ENCODE measurements at places on chromosomes 7 and 10.
A peak's percentile ranks its signal among the peaks of the same experiment; 100 is the strongest.

DNA sequence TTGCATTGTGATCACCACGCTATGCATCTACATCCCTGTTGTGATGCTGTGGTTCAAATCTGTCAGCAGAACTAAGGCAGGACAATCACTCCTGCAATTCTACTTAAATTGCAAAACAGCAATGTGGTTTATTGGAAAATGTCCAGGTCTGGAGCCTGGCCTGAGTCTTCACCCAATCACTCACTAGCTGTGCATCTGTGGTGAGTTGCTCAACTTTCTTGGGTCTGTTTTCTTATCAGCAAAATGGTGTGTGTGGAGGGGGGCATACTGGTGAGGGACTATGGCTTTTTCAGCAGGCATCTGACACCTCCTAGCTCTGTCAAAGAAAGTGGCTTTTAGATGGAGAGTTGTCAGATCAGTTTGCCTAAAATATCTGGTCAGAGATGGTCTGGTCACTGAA is 108.3 kb upstream of the FEZF1 start:
- DNase-seq: no peak

- no peak for DNase-seq
These were observed 24.4 kb downstream of the SLC26A4 start for GRCh38 chr7:107684947-107685463.

DNA sequence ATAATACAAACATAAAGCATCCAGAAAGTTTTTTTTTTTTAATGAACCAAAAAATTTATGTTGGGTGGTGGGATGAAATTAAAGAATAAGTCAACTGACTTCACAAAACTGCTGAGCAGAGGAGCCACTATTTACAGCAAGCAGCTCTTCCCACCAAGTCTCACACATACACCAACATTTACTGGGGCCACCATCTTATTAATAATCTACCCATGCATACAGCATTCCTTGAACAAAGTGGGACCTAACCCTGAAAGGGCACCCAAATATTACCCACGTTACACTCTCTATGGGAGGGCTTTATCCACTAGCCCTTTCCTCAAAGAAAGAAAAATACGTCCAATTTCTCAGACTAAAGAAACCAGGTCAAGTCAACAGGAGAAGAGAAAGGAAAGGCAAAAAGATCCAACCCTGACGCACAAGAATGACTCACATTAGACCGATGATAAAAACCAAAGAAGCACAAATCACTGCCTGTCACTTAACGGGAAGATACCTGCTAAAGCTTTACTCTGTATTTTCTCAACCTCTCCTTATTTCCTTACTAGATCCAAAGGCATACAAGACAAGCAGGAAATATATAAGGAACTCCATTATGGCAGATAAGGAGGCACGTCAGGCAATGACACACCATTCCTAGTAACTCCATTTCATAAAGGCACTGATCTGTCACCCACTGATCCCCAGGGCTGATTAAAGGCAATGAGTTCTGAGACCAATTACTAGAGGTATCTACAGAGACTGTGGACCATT is 141.8 kb upstream of the ASAH2 start:
- no peak for DNase-seq

DNA sequence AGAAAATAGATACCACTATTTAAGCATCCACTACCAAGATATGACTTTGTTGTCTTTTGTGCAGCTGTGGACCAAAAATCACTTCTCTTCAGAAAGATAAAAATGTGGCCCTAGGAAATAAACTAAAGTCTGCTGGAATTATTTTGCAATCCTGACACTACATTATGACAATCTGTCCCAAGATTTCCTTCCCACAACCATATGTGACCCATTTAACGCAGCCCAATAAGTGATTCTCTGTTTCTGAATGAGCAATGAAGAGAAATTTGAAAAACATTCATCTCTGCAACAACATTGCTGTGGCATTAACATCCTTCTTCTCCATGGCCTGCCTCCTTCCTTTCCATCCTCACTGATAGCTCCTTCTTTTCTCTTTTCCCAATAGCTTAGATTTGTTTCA is 212.0 kb downstream of the TSPAN12 start:
- DNase-seq: no peak

- no peak for DNase-seq
These were observed 33.3 kb upstream of the ORC5 start for GRCh38 chr7:104241135-104241534.

- no peak for DNase-seq
These were observed 638.1 kb upstream of the POT1 start for GRCh38 chr7:125567686-125568085.

- DNase-seq: no peak
These were observed 805.6 kb downstream of the NRG3 start for GRCh38 chr10:82680608-82681007.

- DNase-seq: no peak
These were observed 142.0 kb downstream of the SRPK2 start for GRCh38 chr7:105246679-105247078.

DNA sequence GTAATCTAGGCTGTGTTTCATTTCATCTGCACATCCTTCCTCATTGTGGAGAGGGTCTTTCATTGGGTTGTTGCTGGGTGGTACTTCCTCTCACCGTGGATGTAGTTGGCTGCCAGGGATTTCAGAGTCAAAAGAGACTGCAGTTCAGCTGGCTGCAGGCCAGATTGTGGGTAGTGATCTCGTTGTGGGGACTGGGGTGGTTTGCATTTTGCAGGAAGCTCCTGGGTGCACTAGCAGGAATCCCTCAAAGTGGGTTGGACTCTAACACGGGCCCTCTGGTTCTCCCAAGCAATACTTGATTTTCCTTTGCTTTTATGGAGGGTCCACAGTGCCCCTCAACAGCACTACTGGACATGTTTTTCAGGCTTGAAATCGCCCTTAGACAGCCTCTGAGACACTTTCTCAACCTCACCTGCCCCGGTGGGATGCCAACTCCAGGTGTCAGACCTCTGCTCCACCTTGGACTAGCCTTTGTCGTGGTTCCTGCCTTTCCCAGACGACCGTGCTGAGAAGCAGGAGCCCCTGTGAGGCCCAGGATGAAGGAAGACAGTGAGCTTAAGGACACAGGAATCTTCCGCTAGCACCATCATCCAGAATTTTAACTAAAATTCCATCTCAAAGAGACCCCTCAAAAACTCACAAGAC is 23.9 kb upstream of the ZNF273 start:
- DNase-seq: no peak

- DNase-seq: no peak
These were observed 91.2 kb downstream of the GTF2IRD1 start for GRCh38 chr7:74544706-74545469.

- no peak for DNase-seq
These were observed 105.4 kb upstream of the KIF5B start for GRCh38 chr10:32161586-32161985.

DNA sequence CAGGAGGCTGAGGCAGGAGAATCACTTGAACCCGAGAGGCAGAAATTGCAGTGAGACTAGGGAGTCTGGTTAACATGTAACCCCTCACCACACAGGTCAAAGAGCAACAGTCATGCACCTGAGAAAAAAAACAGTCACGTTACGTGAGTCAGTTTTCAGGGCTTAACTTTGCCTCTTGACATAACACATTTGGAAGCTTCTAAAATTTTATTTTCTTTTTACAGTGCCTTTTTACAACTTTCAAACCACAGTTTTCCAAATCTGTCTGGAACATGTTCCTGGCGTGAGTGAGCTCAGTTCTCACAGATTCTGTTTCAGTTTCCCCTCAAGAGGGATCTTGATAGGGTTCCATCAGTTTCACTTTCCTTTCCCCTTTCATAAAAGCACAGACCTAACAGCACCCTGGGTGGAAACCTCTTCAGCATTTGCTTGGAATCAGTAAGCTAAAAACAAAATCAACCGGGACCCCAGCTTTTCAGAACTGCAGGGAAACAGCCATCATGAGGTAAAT is 4.4 kb downstream of the IFIT3 start:
- peak; percentile 67 for DNase-seq

- no peak for DNase-seq
These were observed 259.8 kb downstream of the DIP2C start for GRCh38 chr10:429696-430095.

- DNase-seq: no peak
These were observed 32.2 kb downstream of the MAD1L1 start for GRCh38 chr7:2200584-2200980.

GRCh38 chr10:76504823-76505222 is 1073.4 kb downstream of the LRMDA start:
- DNase-seq: no peak

GRCh38 chr10:127292888-127293287 is 96.5 kb upstream of the INSYN2A start:
- no peak for DNase-seq

GRCh38 chr10:125029584-125030242 is 87.8 kb downstream of the ZRANB1 start:
- no peak for DNase-seq

- DNase-seq: no peak
These were observed 484.5 kb upstream of the ZMIZ1 start for GRCh38 chr10:78584266-78584665.

- DNase-seq: no peak
These were observed 919 bp upstream of the RHOBTB1 start for GRCh38 chr10:60944910-60945297.

DNA sequence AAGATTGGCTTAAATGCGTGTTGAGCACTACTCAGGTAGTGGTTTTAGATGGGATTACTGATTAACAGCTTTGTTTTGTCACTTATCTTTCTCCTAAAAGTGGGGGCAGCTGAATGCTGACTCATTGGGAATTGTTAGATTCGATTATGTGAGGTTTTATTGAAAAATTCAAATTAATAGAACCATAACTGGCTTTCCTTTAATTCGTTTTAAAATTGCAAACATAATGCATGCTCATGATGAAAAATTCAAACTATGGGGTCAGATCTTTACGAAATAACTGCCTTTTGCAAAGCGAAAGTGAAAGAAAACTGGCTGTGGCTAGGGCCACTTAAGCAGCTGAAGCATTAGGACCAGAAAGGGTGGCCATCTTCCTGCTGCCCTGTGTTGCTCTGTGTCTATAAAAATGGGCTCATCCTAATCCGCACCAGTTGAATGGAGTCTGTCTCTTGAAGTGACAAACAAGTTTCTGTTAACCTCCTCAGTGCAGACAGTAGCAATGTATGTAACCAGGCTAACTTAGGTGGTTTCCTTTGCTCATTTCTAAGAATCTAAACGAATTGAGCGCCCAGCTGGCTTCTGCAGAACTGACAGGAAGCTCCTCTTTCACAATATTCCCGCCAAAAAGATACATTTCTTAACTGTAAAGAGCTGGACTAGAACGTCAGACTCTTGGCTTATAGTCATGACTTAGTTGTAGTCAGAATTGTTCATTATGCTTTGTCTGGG is 27.8 kb downstream of the DENND10 start:
- DNase-seq: peak; percentile 55

GRCh38 chr7:100022621-100023020 is 7.2 kb downstream of the ZKSCAN1 start:
- no peak for DNase-seq

- no peak for DNase-seq
These were observed 59.0 kb upstream of the ITGB1 start for GRCh38 chr10:33016988-33017387.

DNA sequence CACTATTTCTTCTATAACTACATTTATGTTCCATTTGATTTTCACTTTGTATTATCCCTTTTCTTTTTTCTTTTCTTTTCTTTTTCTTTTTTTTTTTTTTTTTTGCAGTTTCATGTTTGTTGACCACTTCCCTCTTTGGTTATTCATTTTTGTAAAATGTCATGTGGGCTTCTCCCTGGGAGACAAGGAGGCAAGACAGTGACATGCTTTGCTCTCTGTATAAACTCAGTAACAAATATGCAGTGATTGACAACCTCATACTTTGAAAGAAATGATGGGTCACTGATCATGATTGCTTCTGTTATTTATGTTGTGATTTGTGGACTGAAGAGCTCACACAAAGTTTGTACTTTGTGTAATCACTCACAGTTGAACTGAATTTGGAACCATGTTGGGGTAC is 90.2 kb upstream of the ABI1 start:
- no peak for DNase-seq

GRCh38 chr10:128456271-128456670 is 330.0 kb upstream of the MKI67 start:
- DNase-seq: no peak

DNA sequence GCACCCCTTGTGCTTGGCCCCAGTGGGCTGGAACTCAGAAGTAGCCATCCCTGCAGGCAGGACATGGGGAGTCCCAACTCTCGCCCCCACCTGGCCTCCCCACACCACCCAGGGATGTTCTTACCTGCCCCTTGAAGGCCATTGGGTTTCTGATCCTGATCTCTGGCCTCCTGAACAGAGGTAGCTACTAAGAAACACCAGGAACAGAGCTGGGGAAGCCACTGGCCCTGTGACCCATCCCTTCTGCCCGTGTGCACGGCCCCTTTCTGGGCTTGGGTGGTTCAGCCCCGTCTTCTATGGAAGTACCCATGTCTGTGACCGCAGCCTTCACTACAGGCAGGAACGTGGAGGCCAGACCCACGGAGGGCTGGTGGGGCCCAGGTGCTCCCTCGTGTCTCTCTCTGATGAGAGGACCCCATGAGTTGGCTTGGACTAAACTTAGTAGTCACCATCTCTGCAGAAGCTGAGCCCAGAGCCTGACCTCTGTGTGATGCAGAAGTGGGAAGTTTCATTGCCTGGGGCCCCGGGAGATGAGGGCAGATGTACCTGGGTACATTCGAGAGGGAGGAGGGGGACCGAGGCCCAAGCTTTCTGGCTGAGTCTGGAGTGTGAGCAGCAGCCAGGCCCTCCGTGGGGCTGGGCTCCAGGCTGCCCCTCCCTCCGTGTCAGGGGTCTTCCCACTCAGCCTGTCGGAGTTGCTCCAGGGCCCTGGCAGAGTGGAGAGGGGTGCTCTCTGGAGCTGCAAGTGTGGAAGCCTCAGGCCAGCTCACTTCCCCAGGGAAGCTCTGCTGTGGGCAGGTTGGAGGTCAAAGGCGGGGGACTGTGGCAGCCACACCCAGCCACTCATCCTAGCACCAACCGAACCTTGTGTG is 81.0 kb downstream of the MKI67 start:
- no peak for DNase-seq

DNA sequence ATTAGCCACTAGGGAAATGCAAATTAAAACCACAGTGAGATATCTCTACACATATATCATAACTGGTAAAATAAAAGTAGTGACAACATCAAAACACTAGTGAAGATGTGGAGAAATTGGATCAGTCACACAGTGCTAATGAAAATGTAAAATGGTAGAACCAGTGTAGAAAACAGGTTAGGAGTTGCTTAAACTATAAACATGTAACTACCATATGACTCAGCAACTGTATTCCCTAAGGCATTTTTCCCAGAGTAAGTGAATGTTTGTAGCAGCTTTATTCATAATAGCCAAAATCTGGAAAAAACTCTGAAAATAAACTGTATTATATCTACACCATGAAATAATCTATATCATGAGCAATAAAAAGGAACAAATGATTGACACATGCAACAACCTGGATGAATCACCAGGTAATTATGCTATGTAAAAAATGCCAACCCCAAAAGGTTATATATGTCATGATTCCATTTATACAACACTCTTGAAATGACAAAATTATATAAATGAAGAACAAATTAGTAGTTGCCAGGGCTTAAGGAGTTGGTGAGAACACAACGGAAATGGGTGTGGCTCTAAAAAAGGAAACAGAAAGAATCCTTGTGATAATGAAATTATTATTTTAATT is 22.8 kb downstream of the SLC25A40 start:
- no peak for DNase-seq
